ENCODE measurements at places on chromosomes 5 and 9. TPM values are rescaled to one million over a fixed set of nuclear protein-coding genes. Genes with fewer than 3 reads are reported as not detected.
A peak's percentile ranks its signal among the peaks of the same experiment; 100 is the strongest.

The CER1 gene
- not detected for total RNA-seq

The HCN1 gene
- not detected for total RNA-seq

The MAP1B gene
- 316 TPM for total RNA-seq

The LCNL1 gene
- total RNA-seq = 5.8 TPM

The RNF208 gene
- total RNA-seq = 4.4 TPM

The C5orf52 gene
- total RNA-seq = not detected

The SLC34A1 gene
- total RNA-seq = not detected

The SPATA31C1 gene
- not detected for total RNA-seq

The KCTD16 gene
- 1.5 TPM for total RNA-seq

The IFNE gene
- total RNA-seq = not detected

The BARX1 gene
- total RNA-seq = 6.7 TPM

The OR2V1 gene
- not detected for total RNA-seq

DNA sequence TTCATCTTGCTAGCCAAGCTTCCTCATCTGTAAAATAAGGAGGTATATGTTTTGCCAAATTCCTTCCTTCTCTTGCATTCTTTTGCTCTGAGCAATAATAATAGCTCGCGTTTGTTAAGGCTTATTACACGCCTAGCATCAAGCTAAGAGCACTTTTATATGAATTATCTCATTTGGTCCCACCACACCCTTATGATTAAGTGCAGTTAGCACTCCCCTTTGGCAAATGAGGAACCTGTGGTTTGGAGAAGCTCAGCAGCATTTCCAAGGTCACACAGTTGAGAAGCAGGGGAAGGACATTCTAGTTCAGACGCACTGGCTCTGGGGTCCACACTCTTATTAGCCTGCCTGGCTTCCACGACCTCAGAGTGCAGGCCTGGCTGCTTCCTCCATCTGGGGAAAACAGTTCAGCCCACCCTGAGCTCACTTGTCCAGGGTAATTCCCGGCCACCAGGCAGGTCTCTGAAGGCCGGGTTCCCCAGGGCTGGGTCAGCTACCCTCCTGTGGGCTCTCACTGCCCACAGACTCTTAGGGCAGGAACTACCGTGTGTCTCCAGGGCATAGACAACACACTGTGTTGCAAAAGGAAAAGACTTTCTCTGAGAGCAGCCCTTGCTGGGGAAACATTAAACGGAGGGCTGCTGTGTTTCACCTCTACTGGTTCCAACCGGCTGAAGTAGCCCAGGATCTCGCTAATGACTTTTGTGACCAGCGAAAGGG is 9.9 kb upstream of the FBP1 start:
- peaks cover 9% of the 10 kb centered on the region for H3K4me1 ChIP-seq
- no peaks in the 10 kb centered on the region for H3K27me3 ChIP-seq
- no peaks in the 10 kb centered on the region for H3K36me3 ChIP-seq
- H3K4me3 ChIP-seq = no peak overlapping the region
- DNase-seq = no peak
- H3K27ac ChIP-seq = no peak overlapping the region

- DNase-seq = no peak
- no peak overlapping the region for H3K27ac ChIP-seq
- H3K27me3 ChIP-seq = no peaks in the 10 kb centered on the region
- H3K4me1 ChIP-seq = peaks cover 27% of the 10 kb centered on the region
These were observed 8.3 kb downstream of the C1QTNF3 start for GRCh38 chr5:34034534-34035327.

DNA sequence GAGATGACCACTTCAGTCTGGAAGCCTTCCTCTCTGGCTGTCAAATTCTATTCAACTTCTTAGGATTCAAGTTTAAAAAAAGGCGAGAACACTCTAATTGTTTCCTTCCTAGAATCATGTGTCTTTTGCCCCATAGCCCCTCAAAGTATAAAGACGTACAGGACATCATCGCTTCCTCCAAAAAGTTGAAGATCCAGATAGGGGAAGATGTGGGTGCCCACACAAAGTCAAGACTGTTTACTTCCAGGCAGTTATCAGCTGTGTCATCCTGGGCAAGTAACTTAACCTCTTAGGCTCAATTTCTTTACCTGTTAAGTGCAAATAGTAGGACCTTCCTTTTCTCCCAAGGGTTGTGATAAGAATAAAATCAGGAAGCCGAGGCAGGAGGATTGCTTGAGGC is 40.1 kb downstream of the PPARGC1B start:
- H3K36me3 ChIP-seq = no peaks in the 10 kb centered on the region
- no peaks in the 10 kb centered on the region for H3K27me3 ChIP-seq
- no peaks in the 10 kb centered on the region for H3K4me1 ChIP-seq
- H3K27ac ChIP-seq = no peak overlapping the region
- no peak overlapping the region for H3K4me3 ChIP-seq
- no peak for DNase-seq

- H3K36me3 ChIP-seq = peaks cover 17% of the 10 kb centered on the region
- peak overlapping the region; percentile 78 for H3K27ac ChIP-seq
- H3K4me1 ChIP-seq = peaks cover 32% of the 10 kb centered on the region
- no peak for DNase-seq
These were observed 95.1 kb downstream of the TTC39B start for GRCh38 chr9:15211815-15212495.

- peaks cover under 1% of the 10 kb centered on the region for H3K4me1 ChIP-seq
- H3K4me3 ChIP-seq = no peak overlapping the region
- no peak for DNase-seq
- H3K27me3 ChIP-seq = no peaks in the 10 kb centered on the region
These were observed 31.4 kb downstream of the CAMK2A start for GRCh38 chr5:150258130-150258529.

- H3K4me1 ChIP-seq = no peaks in the 10 kb centered on the region
- H3K27ac ChIP-seq = no peak overlapping the region
- no peak overlapping the region for H3K4me3 ChIP-seq
- peak; percentile 63 for DNase-seq
These were observed 119.9 kb downstream of the KCNIP1 start for GRCh38 chr5:170623576-170624181.

GRCh38 chr5:123571927-123572326 is 60.0 kb downstream of the CSNK1G3 start:
- no peak overlapping the region for H3K27ac ChIP-seq
- peaks cover 1% of the 10 kb centered on the region for H3K36me3 ChIP-seq
- H3K4me1 ChIP-seq = peaks cover 11% of the 10 kb centered on the region
- DNase-seq = no peak

- peak overlapping the region; percentile 95 for H3K27ac ChIP-seq
- no peaks in the 10 kb centered on the region for H3K27me3 ChIP-seq
- H3K4me1 ChIP-seq = peaks cover 53% of the 10 kb centered on the region
- peak overlapping the region; percentile 67 for H3K4me3 ChIP-seq
These were observed 9.9 kb upstream of the CXXC5 start for GRCh38 chr5:139638090-139638735.

DNA sequence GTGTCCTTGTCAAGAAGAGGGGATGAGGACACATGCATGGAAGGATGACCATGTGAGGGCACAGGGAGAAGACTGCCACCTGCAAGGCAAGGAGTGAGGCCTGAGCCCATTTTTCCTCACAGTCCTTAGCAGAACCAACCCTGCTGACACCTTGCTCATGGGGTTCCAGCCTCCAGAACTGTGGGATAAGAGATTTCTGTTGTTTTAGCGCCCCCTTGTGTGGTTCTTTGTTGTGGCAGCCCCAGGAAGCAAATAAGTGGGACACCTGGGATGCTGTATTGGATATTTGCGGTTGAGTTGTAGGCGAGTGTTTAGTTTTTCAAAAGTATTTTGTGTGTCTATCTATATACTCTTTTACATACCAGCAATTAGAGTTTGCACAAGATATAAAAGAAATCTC is 206.4 kb downstream of the NXNL2 start:
- DNase-seq = no peak
- peaks cover 24% of the 10 kb centered on the region for H3K4me1 ChIP-seq
- no peaks in the 10 kb centered on the region for H3K36me3 ChIP-seq
- H3K27me3 ChIP-seq = peaks cover 10% of the 10 kb centered on the region
- H3K4me3 ChIP-seq = no peak overlapping the region

GRCh38 chr5:60856066-60856465 is 12.0 kb upstream of the ELOVL7 start:
- no peaks in the 10 kb centered on the region for H3K27me3 ChIP-seq
- no peaks in the 10 kb centered on the region for H3K36me3 ChIP-seq
- H3K4me3 ChIP-seq = no peak overlapping the region
- H3K27ac ChIP-seq = no peak overlapping the region
- no peak for DNase-seq
- H3K4me1 ChIP-seq = no peaks in the 10 kb centered on the region

DNA sequence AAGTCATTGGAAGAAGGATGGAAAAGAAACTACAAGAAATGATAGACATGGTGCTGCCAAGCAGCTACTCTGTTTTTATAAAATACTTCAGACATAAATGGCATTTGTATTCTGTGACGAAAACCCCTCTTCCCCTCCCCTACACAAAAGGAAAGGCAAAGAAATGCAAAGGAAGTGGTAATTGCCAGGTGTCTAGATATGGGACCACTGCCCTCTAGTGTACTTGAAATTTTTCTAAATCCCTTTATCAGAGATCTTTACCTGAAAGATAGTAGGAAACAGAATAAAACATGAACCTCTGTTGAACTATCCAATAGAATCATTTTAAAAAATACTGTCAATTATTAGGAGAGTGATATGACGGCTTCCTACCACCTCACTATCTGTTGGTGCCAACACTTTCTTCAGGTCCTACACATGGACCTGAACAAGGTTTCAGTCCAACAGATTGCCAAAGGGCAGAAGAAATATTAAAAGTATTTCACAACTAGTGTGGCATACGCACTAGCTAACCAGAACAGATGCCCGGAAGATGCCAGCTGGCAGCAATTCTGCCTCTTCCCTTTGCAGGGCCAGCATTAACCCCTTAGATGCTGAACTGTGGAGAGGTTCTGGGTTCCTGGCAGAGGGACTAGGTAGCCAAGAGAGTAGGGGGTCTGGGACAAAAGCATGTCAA is 104.1 kb downstream of the TSSK1B start:
- H3K4me1 ChIP-seq = peaks cover 13% of the 10 kb centered on the region
- peak overlapping the region; percentile 55 for H3K27ac ChIP-seq
- no peaks in the 10 kb centered on the region for H3K27me3 ChIP-seq
- DNase-seq = no peak
- H3K36me3 ChIP-seq = peaks cover 2% of the 10 kb centered on the region

- no peaks in the 10 kb centered on the region for H3K36me3 ChIP-seq
- no peak for DNase-seq
These were observed 46.2 kb upstream of the FSD1L start for GRCh38 chr9:105401651-105402050.

GRCh38 chr9:21605489-21605931 is 123.4 kb upstream of the IFNE start:
- H3K27me3 ChIP-seq = peaks cover 27% of the 10 kb centered on the region
- no peaks in the 10 kb centered on the region for H3K4me1 ChIP-seq
- no peaks in the 10 kb centered on the region for H3K36me3 ChIP-seq
- H3K4me3 ChIP-seq = no peak overlapping the region

DNA sequence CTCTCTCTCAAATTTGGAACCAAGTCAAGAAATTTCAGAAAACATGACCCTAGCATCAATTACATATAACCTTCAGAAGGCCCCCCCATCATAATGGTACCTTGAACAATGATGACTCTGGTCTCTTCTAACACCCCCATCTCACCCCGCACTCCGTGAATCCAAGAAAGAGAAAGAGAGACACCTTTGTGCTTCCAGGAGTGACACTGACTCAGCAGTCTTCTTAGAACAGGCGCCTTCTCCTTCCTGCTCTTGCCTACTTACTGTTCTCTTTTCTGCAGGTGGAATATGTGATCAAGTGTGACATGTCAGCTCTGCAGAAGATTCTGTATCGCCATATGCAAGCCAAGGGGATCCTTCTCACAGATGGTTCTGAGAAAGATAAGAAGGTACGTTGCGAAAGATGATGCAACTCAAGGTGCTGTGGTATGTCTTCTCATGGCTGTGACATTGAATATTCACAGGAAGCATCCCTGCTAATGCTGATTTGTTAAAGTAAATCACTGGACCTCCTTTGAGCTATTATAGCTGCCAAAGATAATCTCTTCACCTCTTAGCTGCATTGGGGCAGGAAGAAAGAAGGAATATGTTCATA is 81.3 kb downstream of the SMARCA2 start:
- H3K27ac ChIP-seq = no peak overlapping the region
- no peaks in the 10 kb centered on the region for H3K27me3 ChIP-seq
- no peak for DNase-seq
- peaks cover 26% of the 10 kb centered on the region for H3K36me3 ChIP-seq
- H3K4me1 ChIP-seq = peaks cover 9% of the 10 kb centered on the region

DNA sequence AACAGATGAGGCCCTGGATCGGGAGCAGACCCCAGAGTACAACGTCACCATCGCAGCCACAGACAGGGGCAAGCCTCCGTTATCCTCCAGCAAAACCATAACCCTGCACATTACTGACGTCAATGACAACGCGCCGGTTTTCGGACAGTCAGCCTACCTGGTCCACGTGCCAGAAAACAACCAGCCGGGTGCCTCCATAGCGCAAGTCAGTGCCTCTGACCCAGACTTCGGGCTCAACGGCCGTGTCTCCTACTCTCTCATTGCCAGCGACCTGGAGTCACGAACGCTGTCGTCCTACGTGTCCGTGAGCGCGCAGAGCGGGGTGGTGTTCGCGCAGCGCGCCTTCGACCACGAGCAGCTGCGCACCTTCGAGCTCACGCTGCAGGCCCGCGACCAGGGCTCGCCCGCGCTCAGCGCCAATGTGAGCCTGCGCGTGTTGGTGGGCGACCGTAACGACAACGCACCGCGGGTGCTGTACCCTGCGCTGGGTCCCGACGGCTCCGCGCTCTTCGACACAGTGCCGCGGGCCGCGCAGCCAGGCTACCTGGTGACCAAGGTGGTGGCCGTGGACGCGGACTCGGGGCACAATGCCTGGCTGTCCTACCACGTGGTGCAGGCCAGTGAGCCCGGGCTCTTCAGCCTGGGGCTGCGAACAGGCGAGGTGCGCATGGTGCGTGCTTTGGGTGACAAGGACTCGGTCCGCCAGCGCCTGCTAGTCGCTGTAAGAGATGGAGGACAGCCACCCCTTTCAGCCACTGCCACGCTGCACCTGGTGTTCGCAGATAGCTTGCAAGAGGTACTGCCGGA is 1.6 kb upstream of the PCDHGA11 start:
- DNase-seq = no peak
- H3K36me3 ChIP-seq = peaks cover 63% of the 10 kb centered on the region
- H3K4me1 ChIP-seq = no peaks in the 10 kb centered on the region
- no peaks in the 10 kb centered on the region for H3K27me3 ChIP-seq

- no peak for DNase-seq
- peaks cover 41% of the 10 kb centered on the region for H3K36me3 ChIP-seq
- H3K4me1 ChIP-seq = no peaks in the 10 kb centered on the region
- no peak overlapping the region for H3K4me3 ChIP-seq
These were observed 24.1 kb downstream of the PSMD5 start for GRCh38 chr9:120818595-120818994.
